ENCODE measurements at places on chromosomes 16 and 17.

DNA sequence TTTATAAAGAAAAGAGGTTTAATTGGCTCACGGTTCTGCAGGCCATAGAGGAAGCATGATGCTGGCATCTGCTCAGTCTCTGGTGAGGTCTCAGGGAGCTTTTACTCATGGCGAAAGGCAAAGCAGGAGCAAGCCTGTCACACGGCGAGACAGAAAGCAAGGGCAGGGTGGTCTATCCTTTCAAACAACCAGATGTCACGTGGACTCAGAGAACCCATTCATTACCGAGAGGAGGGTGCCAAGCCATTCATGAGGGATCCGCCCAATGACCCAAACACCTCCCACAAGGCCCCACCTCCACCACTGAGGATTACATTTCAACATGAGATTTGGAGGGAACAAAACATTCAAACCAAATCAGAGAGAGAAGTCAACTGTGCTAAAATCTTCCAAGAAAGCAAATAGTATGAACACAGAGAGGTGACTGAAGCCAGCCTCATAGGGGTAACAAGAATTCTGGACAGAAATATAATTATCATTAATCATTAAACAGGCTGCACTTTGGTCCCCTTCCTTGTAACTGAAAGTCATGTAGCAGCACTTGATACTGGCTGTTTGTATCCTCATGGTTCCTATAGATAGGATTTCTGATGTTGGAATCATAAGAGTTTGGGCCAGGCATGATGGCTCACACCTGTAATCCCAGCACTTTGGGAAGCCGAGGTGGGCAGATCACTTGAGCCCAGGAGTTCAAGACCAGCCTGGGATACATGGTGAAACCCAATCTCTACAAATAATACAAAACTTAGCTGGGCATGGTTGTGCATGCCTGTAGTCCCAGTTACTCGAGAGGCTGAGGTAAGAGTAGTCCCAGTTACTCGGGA, 52.5 kb upstream of the B4GALNT2 start:
- no peak for DNase-seq

GRCh38 chr16:79156761-79157160, 443.8 kb downstream of the MAF start:
- no peak for DNase-seq

DNA sequence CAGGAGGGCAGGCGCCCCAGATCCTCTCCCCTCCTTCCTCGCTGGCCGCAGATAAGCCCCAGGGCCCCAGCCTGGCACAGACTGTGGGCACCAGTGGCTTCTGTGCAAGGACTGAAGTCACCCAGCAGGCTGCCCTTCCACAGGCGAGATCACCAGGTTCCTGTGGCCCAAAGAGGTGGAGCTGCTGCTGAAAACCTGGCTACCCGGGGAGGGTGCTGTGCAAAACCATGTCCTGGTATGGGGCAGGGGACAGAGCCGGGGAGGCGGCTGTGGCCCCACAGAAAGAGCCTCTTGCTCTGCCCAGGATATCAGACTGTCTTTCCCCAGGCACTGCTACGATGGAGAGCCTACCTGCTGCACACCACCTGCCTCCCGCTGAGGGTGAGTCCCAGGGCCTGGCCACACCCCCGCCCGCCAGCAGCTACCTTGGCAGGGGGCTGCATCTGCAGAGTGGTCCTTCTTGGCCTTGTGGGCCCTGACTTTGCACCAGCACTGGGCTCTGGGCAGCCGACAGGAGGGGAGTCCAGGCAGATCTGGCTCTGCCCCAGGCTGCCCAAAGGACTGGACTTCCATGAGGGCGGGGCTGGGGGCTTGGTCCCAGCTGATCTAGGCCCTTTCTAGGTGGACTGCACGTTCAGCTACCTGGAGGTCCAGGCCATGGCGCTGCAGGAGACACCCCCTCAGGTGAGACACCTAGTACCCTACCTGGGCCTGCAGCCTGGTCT, 615 bp downstream of the CARMIL2 start:
- no peak for DNase-seq

DNA sequence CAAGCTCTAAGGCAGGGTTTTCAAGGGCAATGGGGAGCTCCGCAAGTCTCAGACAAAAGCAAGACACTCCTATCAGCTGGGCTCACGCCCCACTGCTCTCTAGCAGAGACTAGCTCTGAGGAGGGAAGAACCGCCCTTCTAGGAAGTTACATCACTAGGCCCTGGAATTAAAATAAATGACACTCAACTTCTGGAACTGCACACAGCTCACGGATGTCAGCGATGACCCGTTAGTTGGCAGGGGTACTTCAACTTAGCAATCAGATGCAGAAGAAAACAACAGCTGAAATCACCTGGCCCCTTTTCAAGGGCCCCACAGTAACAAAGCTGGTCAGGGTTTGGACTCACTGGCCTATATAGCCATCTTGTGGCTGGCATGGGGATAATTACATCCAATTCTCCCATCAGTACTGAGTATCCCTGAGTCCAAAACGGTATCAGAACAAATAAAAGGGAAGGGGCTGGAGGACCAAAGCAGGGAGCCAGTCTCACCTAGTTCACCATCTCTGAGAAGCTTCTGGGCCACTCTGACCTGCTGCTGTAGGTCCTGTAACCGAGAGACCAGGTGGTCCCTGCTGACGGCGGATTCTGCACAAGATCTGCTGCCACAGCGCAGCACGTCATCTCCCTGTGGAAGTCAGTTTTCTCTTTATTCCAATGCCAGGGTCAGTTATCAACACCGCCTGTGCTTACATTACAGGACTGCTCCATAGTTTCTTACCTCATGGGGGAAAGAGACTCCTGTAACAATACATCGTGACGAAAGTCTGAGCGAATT, 22.2 kb downstream of the SERPINF1 start:
- DNase-seq, result peak; percentile 17

DNA sequence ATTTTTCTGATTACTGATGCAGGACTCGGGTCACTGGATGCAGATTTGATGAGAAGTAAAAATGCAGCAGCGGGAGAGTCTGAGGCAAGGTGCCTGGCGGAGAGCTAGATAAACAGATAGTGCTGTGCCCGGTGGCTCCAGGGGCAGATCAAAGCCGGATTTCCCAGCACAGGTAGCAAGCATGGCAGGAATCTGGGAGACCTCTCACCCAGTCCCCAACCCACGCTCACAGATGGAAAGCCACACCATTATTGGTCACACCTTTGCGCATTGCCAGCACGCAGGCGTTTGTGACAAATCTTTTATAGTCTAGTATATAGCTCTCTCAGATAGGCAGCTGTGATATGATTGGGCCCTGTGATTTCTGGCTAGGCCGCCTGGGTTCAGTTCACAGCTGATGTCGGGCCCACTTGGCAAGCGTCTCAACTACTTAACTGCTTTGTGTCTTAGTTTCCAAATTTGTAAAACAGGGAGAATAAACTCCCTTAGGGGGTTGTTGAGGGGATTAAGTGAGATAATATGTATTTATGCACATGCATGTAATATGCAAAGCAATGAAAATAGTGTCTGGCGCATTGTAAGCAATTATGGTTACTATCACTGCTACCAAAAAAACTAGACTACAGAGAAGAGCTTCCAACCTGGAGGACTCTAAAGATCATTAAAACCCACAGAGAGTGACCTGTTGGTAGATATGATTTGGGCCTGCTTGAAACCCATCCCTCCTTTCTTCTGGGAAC, 42.0 kb upstream of the NFAT5 start:
- no peak for DNase-seq

DNA sequence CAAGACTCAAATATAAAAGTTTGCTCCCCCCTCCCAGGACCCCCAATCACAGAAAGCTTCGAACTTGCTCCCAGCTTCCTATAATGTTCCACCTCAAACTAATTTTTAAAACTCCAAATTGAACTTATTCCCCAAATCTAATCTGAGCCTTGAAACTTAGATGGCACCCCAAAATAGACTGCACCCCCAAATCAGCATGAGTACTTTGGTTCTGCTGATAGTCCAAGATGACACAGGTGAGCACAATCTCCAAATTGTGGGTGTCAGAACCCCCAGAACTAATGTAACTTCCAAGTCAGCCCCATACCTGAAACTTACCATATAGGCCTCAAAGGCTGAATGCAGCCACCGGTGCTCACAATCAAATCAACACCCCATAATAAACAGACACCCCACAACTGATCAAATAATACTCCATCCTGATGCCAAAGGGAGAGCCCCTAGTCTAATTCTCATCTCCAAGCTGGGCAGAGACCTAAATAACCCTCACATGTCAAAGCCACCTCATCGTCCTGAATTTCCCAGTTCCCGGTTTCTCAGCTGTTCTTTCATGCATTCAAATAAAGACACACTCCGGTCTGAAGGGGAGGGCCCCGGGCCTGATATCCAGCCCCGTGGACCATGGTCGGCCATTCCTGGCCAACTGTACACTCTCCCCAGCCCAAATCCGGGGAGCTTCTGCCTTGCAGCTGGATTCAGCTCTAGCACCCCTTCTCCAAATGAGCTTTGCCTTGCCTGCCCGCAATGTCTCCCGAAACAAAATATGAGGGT, 1.8 kb upstream of the BCL6B start:
- DNase-seq, result no peak

- DNase-seq, result no peak
Measured at GRCh38 chr17:27747462-27748359, 52.6 kb downstream of the NOS2 start.

DNA sequence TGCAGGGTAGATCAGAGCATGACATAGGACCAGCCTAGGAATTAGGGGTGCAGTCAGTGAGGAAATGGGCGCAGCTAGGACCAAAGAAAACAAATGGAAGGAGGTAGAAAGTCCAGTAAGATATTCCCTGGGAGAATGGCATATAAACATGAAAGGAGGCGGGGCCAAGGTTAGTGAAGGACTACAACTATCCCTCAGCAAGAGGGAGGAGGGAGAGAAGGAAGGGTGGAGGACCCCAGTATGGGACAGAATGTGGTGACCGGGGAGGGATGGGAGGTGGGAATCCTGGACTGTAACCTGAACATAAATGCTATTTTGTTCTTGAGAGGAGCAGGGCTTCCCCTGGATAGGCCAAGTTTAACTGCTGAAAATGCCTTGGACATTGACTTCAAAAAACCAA, 22.8 kb downstream of the ITGB3 start:
- no peak for DNase-seq

DNA sequence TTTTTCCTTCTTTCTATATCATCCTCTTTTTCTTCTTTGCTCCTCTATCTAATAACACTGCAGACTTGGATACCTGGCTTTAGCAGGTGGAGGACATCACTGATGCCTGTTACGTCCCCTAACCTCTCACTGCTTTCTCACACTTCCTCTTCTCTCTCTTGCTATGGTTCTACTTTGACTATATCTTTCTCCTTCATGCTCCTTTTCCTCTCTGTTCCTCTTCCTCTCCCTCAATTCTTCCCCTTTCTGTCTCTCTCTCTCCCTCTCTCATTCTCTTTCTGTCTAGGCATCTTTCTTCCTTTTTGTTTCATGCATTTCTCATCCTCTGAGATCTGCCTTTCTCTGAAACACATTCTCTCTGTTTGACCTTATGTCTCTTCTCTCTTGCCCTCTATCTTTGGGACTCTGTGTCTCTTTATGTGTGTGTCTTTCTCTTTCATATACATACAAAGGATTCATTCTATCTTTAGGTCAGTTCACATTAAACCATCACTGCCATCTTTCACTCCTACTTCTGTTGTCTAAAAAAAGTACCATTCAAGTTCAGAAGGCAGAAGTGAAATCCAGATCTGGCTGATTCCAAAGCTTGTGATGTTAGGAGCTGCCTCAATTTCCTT, 353.7 kb downstream of the SHISA9 start:
- DNase-seq, result no peak

DNA sequence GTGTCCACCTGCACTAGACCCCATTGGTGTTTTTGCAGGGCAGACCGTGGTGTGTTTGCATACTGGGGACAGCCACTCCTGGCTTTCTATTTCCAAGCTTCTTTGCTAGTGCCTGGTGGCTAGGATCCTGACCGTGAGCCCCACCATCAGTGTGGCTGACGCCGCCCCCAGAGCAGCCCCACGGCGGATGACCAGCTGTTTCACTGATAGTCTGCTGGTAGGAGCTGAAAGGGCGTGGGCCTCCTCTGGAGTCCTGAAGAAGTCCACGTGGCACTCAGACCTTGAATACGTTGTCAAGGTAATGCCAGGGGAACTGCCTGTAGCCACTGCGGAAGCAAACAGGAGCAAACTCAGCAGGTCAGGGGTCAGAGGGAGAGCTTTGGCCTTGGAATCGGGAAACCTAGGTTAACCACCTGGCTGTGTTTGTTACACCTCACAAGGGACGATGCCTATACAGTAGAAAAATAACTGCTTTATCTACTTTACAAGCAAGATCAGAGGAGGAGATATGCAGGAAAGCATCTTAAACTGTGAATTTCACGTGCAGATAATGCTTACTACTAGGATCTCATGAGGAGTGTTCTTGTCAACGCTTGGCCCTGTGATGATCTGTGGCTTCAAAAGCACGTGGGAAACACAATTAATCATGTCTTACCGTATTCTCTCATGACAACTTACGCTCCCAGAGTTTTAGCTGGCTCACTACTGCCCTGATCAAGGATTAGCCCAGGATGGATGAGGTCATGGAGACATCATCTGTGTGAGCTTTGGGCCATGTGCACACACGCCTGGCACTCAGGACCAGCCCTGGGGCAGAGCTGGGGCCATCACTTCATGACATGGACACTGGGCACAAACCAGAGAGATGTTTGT, 30.3 kb downstream of the ALDH3A2 start:
- no peak for DNase-seq

- DNase-seq, result no peak
Measured at GRCh38 chr17:55690105-55690508, 32.6 kb downstream of the TMEM100 start.

- DNase-seq, result no peak
Measured at GRCh38 chr17:74303305-74303704, 22.7 kb upstream of the KIF19 start.

GRCh38 chr16:31078597-31079341, 4.5 kb downstream of the ZNF646 start:
- DNase-seq, result no peak

DNA sequence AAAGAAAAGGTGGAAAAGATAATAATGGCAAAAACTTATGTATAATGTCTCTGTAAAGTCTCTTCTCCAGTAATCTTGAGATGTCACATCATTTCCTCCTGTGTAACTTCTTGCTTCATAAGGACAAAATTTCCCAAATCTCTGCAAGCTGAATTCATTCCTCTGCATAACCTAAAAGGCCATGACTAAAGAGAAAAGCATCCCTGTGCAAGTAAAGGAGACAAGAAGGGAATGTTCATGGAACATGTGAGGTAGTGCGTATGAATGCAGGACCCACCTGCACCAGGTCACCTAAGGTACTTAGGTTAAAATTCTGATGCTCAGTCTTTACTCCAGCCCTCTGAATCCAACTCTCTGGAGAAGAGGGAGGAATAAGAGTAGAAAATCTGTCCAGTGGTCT, 46.9 kb upstream of the NLK start:
- DNase-seq, result no peak

GRCh38 chr17:41513168-41513547, 5.5 kb downstream of the KRT15 start:
- no peak for DNase-seq

GRCh38 chr17:49964769-49965523, 4.0 kb upstream of the DLX4 start:
- no peak for DNase-seq

DNA sequence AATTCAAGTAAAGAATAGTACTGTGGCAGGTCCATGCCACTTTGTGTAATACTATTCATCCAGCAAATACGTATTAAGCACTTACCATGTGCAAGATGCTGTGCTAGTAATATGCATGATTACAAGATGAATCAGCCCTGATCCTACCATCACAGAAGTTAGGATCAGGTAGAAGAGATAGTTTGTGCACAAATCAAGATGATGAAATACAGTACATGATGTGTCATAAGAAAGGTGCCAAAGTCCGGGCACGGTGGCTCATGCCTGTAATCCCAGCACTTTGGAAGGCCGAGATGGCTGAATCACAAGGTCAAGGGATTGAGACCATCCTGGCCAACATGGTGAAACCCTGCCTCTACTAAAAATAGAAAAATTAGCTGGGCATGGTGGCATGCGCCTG, 10.9 kb downstream of the COG4 start:
- no peak for DNase-seq

- DNase-seq, result no peak
Measured at GRCh38 chr17:72270273-72270924, 149.6 kb downstream of the SOX9 start.

Measured in Kasumi-1 (cell line).